Osteocyte (in vitro differentiated cells): ENCODE measurements at places on chromosomes 16 and 17. TPM values are rescaled to one million over a fixed set of nuclear protein-coding genes. Genes with fewer than 3 reads are reported as not detected.

DNA sequence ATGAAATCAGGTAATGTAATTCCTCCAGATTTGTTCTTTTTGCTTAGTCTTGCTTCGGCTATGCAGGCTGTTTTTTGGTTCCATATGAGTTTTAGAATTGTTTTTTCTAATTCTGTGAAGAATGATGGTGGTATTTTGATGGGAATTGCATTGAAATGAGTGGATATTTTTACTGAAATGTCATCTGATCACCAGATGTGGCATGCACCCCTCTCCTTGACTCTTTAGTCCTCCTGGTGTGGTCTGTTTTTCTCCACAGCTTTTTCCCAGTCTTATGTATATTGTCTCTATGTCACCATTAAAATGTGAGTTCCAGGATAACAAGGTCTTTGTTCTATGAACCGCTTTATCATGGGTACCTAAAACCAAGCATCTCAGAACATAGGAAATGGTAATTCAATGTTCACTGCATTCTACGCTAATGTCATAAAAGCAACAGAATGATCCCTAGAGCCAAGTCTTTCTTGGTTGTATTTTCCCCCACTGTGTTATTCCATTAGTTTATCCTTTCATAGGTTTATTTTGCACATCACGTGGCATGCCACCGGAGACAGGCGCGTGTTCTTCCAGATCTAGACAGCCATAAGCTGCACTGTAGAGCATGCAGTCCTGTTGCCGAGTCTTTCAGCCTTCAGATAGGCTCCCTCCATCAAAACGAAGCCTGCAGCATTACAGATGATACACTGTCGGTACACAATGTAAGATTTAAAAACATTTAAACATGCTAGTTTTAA lies 172.5 kb downstream of the RPTOR start:
- DNase-seq: no peak

GRCh38 chr16:84766978-84767773 lies 52.6 kb upstream of the CRISPLD2 start:
- DNase-seq: no peak

- no peak for DNase-seq
These were observed 1.1 kb upstream of the CRHR1 start for GRCh38 chr17:45782889-45783592.

TP53TG3C gene
- total RNA-seq: not detected in 2 replicates

C17orf67 gene
- total RNA-seq: 1.6 and 2.4 TPM in 2 replicates

DNA sequence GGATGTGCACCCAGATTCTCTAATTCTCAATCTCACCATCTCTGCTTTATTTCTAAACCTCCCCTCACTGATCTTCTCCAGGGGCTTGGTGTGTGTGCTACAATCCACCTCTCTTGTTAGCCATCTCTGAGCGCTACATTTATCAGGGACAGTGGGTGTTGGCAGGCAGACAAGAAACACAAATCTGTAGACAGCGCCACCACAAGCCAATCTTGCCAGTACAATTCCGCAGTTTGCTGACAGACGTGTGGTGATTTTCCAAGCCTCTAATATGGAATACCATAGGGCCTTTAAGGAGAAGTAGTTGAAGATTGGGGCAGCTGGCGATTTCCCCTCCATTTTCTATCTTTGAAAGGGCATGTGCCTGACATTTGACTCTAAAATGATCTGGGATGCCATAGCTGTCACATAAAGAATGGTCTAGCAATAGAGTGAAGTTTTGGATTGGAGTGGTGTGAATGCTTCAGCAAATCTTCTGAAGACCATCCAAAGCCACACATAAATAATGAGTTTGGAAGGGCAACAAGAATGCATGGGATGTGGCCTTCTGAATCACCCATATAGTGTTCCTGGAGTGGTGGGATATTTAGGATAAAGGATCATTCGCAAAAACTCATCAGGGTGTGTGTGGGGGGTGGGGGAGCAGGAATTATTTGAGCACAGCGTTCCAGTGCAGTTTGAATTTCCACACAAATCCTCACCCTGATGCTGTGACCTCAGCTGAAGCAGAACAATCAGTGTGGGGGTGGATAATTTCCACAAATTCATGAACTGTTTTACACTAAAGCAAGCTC lies 12.0 kb upstream of the ANKFN1 start:
- no peak for DNase-seq

MLLT6 gene
- 96.1 and 107 TPM in 2 replicates for total RNA-seq

DNA sequence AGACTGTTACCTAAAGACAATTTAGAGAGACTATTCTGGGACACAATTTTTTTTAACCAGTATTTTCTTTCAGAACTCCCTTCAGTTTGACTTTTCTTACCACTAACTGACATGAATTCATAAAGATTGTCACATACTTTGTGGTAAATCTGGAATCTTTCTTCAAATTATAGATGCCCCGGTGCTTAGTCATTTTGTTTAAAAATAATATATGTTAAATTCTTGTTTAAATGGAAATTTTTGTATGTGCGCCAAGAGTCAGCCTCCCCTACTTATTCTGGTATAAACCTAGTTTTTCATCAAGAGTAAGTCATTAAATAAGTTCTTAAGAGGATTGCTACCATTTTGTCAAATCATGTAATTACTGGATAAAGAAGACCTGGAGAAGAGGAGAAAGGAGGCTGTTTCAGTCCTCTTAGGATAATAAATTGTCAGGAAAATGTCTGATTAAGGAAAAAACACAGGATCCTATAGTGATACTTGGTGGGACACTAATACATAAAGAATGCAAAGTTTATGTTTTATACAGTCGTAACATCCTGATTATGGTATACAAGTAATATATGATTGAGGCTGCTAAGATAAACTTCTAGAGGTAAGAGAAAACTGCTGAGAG lies 424.4 kb downstream of the PMP22 start:
- no peak for DNase-seq

DNA sequence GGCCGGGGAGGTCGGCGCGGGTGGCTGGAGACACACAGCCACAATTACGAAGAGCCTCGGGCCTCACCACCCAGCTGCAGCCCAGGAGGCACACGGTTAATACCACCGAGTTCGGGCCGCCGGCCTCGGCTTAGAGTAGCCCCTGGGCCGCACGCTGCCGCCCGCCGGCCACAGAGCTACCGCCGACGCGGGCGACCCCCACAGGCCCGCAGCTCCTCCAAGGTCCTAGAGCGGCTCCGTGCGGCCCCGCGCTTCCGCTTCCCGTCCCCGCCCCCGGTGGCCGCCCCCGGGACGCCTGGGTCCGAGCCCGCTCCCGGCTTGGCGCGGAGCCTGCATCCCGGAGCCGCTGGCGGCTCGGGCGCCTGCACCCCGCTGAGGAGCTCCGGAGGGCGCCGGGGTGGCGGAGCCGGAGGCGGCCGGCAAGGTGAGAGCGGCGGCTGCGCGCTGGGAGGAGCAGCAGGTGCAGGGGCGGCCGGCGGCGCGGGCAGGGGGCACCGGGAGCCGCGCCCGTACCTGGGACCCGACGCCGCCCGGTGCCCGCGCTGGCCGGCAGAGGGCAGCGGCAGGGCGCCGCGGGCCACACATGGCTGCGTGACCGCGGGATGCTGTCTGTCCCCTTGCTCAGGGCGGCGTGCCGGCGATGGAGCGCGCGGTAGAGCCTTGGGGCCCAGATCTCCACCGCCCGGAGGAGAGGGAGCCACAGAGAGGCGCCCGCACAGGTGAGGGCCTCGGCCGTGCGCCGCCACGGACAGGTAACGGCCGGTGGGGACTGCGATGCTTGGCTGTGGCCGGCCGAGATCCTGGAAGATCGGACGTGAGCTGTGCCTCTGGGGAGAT lies at the start of gene ZNF48:
Gene ZNF48 (plus strand): TSS at position 266 of the 837 bp plus-strand sequence. CDS start 375 bp downstream, at position 641.
- peak; percentile 94 for DNase-seq

GRCh38 chr17:77374170-77374936 lies 233.6 kb downstream of the SEC14L1 start:
- peak; percentile 91 for DNase-seq

- no peak for DNase-seq
These were observed 802 bp upstream of the ATXN2L start for GRCh38 chr16:28821874-28822519.

DNA sequence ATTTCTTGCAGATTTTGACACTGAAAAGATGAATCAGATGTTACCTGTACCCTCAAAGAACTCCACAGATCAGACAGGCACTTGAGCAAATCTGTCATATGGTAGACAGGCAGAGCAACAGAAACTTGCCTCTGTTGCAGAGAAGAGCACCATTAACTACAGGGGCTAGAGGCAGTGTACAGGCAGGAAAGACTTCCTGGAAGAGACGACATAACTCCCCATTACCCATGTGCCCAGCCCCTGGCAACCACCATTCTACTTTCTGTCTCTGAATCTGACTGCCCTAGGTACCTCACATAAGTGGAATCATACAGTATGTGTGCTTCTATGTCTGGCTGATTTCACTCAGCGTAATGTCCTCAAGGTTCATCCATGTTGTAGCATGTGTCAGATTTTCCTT lies 15.5 kb downstream of the GFOD2 start:
- DNase-seq: no peak

TP53TG3 gene
- not detected in 2 replicates for total RNA-seq

USP36 gene
- total RNA-seq: 56.2 and 66.7 TPM in 2 replicates

- DNase-seq: no peak
These were observed 37.2 kb downstream of the CDK5R1 start for GRCh38 chr17:32523827-32524552.

- DNase-seq: no peak
These were observed 110.9 kb downstream of the XYLT1 start for GRCh38 chr16:17359788-17360390.

IL32 gene
- 8.8 and 13.2 TPM in 2 replicates for total RNA-seq

GRCh38 chr17:77111934-77112296 lies 28.9 kb upstream of the SEC14L1 start:
- DNase-seq: no peak

- DNase-seq: no peak
These were observed 16.0 kb upstream of the LRRC75A start for GRCh38 chr17:16507918-16508533.

DNA sequence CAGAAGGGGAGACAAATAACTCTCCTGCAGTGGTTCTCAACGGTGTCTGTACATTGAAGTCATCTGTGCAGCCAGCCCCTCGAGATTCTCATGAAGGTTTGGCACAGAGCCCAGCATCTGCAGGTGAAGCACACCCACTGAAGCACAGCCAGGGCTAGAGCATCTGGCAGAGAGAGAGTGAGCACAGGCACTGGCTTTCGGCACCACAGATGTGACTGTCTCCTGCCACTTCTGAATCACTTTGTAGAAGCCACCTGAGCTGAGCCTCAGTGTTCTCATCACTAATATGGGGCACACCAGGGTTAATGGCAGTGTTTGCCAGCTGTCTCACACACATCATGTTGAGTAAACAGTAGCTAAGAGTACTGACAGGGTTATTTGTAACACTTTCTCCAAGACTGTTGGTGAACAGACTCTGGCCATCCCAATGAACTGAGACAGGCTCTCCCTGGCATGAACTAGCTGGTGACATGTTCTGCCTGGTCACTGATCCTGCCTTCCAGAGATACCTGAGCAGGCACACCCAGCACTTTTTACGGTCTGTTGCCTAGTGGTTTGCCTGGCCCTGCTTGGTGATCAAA lies 10.9 kb downstream of the HSPB9 start:
- DNase-seq: no peak

CSNK2A2 gene
- total RNA-seq: 77.9 and 79.3 TPM in 2 replicates

DNA sequence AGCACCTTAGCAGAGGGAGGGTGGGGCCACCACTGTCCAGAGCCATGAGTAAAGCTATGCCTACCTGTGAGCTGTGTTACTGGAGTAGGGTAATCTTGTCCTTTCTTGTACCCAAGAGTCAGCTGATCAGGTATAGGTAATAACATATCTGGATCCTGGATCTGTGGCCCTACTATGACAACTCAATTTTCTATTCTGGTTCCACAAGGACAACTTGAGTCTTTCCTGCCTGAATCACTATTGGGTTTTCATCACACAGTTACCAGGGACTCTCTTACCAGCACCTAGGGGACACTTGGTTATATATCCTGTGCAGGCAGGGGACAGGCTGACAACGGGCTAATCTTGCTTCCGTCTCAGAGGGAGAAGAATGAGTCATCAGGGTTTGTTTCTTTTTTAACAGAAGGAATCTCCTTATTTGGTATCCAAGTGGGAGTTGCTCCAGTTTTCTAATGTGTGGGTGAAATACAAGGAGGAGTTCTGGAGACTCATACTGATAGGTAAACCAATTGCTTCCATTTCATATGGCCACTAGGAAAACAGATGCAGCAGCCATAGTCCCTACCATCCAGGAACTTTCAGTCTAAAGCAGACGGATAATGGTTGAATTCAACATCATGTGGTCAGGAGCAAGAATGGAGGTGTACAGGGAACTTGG lies 6.8 kb downstream of the ZNF267 start:
- DNase-seq: no peak

DNA sequence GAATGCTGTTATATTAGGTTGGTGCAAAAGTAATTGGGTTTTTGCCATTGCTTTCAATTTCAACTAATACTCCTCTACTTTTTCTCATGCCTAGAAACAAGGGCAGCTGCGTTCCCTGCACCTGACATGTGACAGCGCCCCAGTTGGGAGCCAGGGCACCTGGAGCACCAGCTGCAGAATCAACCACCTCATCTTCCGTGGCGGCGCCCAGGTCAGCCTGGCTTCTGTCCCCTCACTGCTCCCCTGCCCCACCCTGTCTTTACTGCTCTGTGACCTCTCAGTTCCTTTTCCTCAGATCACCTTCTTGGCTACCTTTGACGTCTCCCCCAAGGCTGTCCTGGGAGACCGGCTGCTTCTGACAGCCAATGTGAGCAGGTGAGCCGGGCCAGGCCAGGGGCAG lies 16.4 kb upstream of the ITGAD start:
- DNase-seq: no peak
